Glutamatergic neuron (in vitro differentiated cells): ENCODE measurements at places on chromosomes 5 and 9. TPM values are rescaled to one million over a fixed set of nuclear protein-coding genes. Genes with fewer than 3 reads are reported as not detected.

Gene SAXO1
- 0.37 TPM for total RNA-seq

Gene SLCO6A1
- total RNA-seq: 1.6 TPM

Gene GCNT4
- 5.2 TPM for total RNA-seq

Gene FOXD4L4
- 0.20 TPM for total RNA-seq

Gene BSPRY
- total RNA-seq: not detected

Gene ISL1
- total RNA-seq: 152 TPM

Gene PDLIM4
- 81.6 TPM for total RNA-seq

Gene STING1
- not detected for total RNA-seq

Gene SLC36A3
- not detected for total RNA-seq

Gene RALGPS1
- 23.8 TPM for total RNA-seq
